ENCODE measurements at places on chromosomes 5 and 9.

DNA sequence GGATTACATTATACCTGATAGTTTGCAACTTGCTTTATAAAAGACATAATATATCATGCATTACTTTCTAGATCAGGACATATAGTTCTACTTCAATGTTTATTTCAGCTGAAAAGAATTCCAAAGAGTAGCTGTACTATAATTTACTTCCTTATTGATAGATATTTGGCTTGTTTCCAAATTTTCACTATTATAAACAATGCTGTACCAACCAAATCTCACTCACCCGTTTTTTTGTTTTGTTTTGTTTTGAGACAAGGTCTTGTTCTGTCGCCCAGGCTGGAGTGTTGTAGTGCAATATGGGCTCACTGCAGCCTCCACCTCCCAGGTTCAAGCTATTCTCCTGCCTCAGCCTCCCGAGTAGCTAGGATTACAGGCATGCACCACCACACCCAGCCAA, 132.7 kb downstream of the GNAQ start:
- no peak for DNase-seq

- no peak for DNase-seq
Observed at GRCh38 chr5:42302186-42302585, 121.1 kb upstream of the GHR start.

GRCh38 chr9:92503156-92503555, 20.9 kb upstream of the ASPN start:
- no peak for DNase-seq

DNA sequence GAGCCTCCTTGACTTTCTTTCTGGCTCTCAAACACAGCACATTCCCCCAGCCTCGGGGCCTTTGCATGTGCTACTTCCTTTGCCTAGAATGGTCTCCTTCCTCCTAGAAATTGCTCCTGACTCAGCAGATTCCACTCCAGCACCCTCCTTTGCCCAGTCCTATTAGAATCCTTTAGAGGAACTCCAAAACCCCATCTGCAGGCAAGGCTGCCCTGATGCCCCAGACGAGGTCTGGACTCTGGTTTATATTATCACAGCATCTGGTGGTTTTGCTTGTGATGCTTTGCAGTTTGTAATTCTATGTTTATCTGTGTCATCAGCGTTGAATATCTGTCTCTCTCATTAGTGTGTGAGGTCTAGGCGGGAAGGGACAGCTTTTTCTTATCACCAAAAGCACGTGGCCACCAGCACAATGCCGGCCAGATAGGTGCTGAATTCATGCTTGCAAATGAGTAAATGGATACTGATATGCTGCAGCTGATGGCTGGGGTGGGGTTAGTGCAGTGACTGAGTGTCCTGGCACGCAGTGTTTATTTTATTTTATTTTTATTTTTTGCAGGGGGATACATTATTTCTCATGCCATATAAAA, 30.0 kb upstream of the ANKH start:
- DNase-seq = no peak

GRCh38 chr5:128559300-128560297, 21.6 kb upstream of the FBN2 start:
- DNase-seq = no peak

- no peak for DNase-seq
Observed at GRCh38 chr5:176469296-176469695, 21.1 kb downstream of the FAF2 start.

- DNase-seq = no peak
Observed at GRCh38 chr5:174436750-174437149, 287.6 kb upstream of the MSX2 start.

- DNase-seq = no peak
Observed at GRCh38 chr9:89413963-89414638, 83.8 kb downstream of the SEMA4D start.

DNA sequence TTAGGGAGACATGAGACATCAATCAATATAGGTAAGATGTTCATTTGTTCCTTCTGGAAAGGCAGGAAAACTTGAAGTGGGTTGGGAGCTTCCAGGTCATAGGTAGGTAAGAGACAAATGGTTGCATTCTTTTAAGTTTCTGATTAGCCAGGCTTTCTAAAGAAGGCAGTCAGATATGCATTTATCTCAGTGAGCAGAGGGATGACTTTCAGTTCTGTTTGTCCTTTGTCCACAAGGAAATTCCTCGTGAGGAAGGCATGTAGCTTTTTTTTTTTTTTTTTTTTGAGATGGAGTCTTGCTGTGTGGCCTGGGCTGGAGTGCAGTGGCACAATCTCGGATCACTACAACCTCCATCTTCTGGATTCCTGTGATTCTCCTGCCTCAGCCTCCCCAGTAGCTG, 155.3 kb upstream of the ABCA1 start:
- no peak for DNase-seq

- peak; percentile 76 for DNase-seq
Observed at GRCh38 chr9:127159325-127159801, 36.9 kb upstream of the ANGPTL2 start.
